ENCODE measurements at places on chromosomes 3 and 15. TPM values are rescaled to one million over a fixed set of nuclear protein-coding genes. Genes with fewer than 3 reads are reported as not detected.

DNA sequence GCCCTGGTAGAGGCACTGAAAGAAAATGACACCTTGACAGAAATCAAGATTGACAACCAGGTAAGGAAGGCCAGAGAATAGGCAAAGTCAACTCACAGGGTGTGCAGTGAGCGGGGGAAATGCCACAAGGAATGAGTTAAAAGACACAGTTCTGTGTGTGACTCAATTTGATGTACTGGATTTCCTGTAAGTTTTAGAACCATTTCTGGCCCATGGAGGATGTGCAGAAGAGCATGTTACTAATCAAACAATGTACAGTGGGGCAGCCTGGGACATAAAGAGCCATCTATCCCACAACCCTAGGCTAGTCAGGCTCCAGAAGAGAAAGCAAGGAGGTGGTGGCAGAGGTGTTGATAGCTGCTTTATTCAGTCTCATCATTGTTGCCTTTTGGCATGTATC is 31.2 kb upstream of the TMOD3 start:
- DNase-seq = no peak

DNA sequence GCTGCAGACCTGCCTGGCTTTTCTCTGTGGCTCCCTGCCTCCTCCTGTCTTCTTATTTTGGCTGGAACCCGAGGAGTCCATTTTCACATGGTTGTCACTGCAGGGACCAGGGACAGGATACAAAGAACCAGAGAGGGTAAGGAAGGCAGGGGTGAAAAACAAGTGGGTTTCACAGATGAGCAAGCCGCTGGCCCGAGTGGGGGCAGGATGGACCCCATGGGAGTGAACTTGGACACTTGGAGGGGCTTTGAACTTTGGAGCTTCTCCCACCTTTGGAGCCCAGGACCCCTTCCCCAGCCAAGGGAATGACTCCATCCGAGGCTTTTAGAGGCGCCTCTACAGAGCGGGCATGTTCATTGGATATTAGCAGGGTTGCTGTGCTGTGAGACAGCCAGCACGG is 26.9 kb upstream of the ADCY5 start:
- DNase-seq = no peak

- DNase-seq = no peak
Measured at GRCh38 chr3:17138246-17139039, 253.7 kb downstream of the PLCL2 start.

DNA sequence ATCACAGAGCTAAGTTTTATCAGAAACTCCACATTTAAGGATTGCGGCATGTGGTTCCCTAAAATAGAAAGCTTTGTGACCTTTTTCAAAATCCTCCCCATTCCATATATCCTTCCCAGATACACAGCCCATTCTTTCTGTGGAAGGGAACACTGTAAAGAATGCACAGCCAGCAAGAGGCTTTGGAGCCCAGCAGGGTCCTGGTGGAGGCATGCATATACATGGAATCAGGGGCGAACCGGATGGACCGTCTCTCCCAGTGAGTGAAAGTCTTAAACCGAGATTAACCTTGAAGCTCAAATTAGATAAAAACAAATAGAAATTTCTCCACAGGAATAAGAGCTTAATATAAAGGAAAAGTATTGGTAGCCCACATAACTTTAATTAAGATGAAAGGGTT is 436.2 kb upstream of the MDFIC2 start:
- no peak for DNase-seq

- no peak for DNase-seq
Measured at GRCh38 chr3:122864498-122864897, 69.6 kb downstream of the SLC49A4 start.

The PLA2G4E gene
- not detected for total RNA-seq

Measured in HT-29 (cell line).